ENCODE measurements at places on chromosomes 2 and 18. TPM values are rescaled to one million over a fixed set of nuclear protein-coding genes. Genes with fewer than 3 reads are reported as not detected.

Gene ACTG2
- not detected for total RNA-seq

GRCh38 chr2:201520201-201520600 is 68.7 kb downstream of the STRADB start:
- no peaks in the 10 kb centered on the region for H3K27me3 ChIP-seq
- no peak for DNase-seq
- H3K4me3 ChIP-seq: no peak overlapping the region
- H3K36me3 ChIP-seq: no peaks in the 10 kb centered on the region
- no peak overlapping the region for H3K27ac ChIP-seq

Gene L3MBTL4
- 7.6 TPM for total RNA-seq

Gene TWSG1
- 5.8 TPM for total RNA-seq

GRCh38 chr2:182070736-182071135 is 85.1 kb downstream of the PPP1R1C start:
- no peak overlapping the region for H3K4me3 ChIP-seq
- H3K27ac ChIP-seq: no peak overlapping the region
- no peaks in the 10 kb centered on the region for H3K27me3 ChIP-seq
- no peaks in the 10 kb centered on the region for H3K36me3 ChIP-seq

Gene DNMT3A
- total RNA-seq: 74.0 TPM

DNA sequence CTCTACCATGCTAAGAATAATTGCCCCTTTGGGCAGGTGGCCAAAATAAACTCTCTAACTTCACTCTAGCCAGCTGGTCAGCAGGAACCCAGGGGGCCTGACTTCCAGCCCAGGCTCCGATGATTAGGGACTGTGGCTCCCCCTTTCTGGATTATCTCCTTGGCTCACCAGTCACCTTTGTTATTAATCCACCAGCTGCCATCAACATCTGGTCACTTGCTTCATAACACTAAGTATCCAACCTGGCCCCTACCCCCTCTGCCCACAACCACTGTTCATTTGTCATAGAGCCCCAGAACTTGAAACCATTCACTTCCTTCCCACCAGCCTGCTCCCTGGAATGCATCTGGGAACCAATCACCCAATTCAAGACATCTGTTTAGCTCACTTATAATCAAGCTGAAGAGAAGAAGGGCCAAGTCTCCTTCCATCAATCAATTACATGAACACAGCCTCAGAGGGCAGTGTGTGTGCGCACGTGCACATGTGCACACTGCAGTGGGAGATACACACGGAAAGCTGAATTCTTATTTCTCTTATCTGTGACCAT is 215.1 kb downstream of the ALK start:
- no peak overlapping the region for H3K27ac ChIP-seq
- H3K4me3 ChIP-seq: no peak overlapping the region
- no peak for DNase-seq
- no peaks in the 10 kb centered on the region for H3K36me3 ChIP-seq
- no peaks in the 10 kb centered on the region for H3K27me3 ChIP-seq

DNA sequence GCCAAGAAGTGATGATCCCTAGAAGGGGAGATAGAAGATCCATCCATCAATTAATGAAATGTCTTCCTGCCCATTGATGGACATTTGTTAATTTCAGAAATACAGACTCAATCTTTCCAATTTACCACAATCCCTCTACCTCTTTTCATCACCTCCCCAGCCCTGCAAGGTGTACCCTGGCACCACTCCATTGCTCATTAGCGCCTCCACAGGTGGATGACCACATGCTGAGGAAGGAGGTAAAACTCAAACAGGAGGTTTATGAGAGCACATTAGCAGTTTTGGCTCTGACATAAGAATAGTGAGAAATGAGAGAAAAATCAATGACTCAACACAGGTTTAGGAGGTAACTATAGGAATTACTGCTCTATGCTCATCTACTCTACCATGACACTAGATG is 208.0 kb downstream of the C1D start:
- no peaks in the 10 kb centered on the region for H3K4me1 ChIP-seq
- H3K4me3 ChIP-seq: no peak overlapping the region
- H3K27me3 ChIP-seq: no peaks in the 10 kb centered on the region
- H3K36me3 ChIP-seq: no peaks in the 10 kb centered on the region
- H3K27ac ChIP-seq: no peak overlapping the region

Gene GNAL
- total RNA-seq: 0.94 TPM

DNA sequence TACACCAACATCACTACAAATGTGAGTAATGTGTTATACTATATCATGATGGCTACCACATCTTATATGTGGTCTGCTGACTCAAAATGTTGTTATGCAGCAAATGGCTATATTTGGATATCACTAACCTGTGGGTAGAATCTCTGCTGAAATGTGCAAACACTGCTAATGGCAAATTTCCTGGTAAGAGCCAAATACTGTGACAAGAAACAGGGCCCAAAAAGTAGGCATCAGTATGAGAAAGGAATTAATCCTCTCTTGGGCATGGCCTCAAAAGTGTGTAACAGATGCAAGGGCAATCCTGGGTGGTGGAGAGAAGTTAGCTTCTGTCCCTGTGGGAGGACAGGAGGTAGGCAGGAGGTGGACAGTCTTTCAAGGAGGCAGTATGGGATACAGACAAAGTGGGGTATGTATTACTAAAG is 13.3 kb downstream of the ATF2 start:
- DNase-seq: no peak
- no peak overlapping the region for H3K27ac ChIP-seq
- no peaks in the 10 kb centered on the region for H3K36me3 ChIP-seq
- H3K4me3 ChIP-seq: no peak overlapping the region
- H3K27me3 ChIP-seq: no peaks in the 10 kb centered on the region

DNA sequence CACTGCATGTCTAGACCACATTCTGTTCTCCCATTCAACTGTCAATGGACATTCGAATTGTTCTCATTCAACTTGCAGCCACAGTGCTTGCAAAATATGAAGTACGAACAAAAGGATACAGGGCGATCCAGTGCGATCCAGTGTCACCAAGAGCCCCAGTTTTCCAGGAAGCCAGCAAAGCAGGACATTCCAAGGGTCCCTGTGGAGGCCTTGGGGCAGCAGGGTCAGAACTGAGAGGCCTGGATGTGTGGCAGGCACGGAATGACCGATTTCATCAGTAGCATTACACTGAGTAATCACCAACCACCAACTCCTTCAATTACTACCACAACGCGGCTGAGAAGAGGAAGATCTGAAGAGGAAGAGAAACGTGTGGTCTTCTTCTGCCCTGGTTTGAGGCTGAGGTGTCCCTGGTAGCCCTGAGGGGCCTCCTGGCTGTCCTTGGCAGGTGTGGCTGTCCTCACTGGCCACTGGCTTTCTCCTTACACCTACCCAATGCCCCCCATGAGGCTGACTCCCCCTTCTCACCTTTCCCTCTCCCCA is 172.7 kb upstream of the FHL2 start:
- peaks cover under 1% of the 10 kb centered on the region for H3K4me1 ChIP-seq
- no peak overlapping the region for H3K4me3 ChIP-seq
- H3K27me3 ChIP-seq: no peaks in the 10 kb centered on the region

DNA sequence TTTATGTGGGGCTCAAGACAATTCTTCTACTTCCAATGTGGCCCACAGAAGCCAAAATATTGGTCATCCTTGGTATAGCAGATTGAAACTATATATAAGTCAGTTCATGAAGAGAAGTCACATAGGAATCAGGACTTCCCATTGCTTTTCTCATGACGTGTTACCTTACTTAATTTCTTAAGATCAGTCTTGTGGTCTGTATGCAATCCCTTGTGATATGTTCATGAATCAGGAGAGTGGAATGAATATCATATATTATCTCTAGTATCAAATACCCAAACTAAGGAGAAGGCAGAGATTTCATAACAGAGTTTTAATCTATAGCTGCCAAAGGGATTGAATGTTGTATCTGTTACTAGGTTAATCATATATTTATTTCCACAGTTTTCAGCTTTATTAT is 1390.4 kb downstream of the SUCLG1 start:
- H3K4me3 ChIP-seq: no peak overlapping the region
- no peaks in the 10 kb centered on the region for H3K4me1 ChIP-seq
- no peaks in the 10 kb centered on the region for H3K36me3 ChIP-seq
- H3K27me3 ChIP-seq: no peaks in the 10 kb centered on the region
- H3K27ac ChIP-seq: no peak overlapping the region

DNA sequence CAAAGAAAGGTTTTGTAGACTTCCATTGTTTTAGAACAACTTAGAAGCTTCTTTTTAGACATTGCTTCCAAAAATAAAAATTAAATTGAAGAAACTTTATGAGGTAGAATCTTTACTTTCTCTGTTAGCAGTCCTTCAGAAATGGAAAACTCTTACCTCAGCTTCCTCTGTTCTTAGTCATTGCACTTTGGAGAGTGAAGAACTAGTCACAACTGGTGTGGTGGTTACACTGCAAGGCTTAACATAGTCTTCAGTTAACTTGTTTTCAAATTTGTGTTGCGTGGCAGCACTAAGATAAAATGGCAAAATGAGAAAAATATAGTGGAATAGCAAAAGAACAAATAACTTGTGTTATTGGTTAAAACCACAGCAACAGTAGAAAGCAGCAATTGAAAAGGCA is 332.6 kb downstream of the KIAA1328 start:
- H3K4me3 ChIP-seq: no peak overlapping the region
- H3K4me1 ChIP-seq: no peaks in the 10 kb centered on the region
- no peak overlapping the region for H3K27ac ChIP-seq
- H3K36me3 ChIP-seq: no peaks in the 10 kb centered on the region

Gene SLC11A1
- total RNA-seq: 399 TPM

Gene VIT
- total RNA-seq: not detected

DNA sequence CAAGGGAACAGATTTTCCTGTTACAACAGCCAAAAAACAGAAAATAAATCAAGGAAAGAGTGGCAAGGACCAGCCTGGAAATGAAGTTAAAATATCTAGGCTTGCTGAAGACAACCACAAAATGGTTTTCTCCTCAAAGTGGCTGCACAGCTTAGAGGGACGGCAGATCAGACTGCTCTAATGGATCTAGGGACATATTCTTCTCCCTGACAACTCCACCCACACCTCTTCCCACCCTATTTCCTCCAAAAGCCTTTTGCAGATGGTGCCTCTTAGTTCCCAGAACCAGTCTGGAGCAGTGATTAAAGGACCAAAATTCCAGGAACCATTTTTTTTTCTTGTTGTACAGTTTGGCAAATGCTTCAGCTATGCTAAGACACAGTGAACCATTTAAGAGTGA is 220.2 kb upstream of the SIX2 start:
- no peaks in the 10 kb centered on the region for H3K36me3 ChIP-seq
- no peaks in the 10 kb centered on the region for H3K27me3 ChIP-seq
- H3K4me3 ChIP-seq: no peak overlapping the region

Gene CCDC150
- total RNA-seq: 1.2 TPM

Gene LTBP1
- 2.1 TPM for total RNA-seq

DNA sequence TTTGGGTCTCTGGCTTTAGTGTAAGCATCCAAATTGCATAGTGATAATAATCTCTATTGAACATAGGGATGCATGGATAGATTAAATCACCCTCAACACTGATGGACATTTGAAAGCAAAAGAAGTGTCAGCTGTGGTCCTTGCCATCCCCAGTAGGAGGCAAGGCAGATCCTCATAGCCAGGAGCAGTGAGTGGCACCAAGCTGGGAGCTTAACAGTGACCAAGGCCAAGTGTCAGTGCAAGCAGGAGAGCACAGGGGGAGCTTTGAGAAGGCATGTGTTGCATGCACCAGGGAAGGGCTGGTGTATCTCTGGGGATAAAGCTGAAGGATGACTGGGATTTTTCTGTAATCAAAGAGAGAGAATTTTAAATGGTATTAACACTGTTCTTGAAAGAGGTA is 14.7 kb downstream of the SLC14A1 start:
- H3K27ac ChIP-seq: no peak overlapping the region
- no peak overlapping the region for H3K4me3 ChIP-seq
- no peaks in the 10 kb centered on the region for H3K27me3 ChIP-seq
- no peak for DNase-seq
- no peaks in the 10 kb centered on the region for H3K4me1 ChIP-seq

All from naive thymus-derived CD4-positive, alpha-beta T cell (primary cell).